Lower leg skin (tissue), 4 donors: ENCODE measurements at places on chromosomes 2 and 18. TPM values are rescaled to one million over a fixed set of nuclear protein-coding genes. Genes with fewer than 3 reads are reported as not detected.

TCF23 gene
- total RNA-seq: not detected

CFAP65 gene
- total RNA-seq: not detected

GNLY gene
- 0.42 TPM for total RNA-seq

DNA sequence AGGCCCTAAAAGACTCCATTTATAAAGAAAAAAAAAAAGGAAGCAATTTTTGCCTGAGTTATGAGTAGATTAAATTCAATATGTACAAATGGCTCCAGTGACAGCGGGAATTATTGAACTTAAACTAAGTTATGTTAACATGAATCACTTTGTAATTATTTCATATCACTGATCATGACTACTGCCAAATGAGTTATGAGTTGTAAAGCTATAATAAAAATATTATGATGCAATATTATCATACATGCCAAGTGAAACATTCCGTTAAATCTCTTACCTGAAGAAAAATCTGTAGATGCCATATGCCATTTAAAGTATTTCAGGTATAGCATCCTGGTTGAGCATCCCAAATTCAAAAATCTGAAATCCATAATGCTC lies 217.5 kb downstream of the DLGAP1 start:
- DNase-seq: no peak

GRCh38 chr2:42183775-42184174 lies 14.6 kb downstream of the EML4 start:
- DNase-seq: no peak

DNA sequence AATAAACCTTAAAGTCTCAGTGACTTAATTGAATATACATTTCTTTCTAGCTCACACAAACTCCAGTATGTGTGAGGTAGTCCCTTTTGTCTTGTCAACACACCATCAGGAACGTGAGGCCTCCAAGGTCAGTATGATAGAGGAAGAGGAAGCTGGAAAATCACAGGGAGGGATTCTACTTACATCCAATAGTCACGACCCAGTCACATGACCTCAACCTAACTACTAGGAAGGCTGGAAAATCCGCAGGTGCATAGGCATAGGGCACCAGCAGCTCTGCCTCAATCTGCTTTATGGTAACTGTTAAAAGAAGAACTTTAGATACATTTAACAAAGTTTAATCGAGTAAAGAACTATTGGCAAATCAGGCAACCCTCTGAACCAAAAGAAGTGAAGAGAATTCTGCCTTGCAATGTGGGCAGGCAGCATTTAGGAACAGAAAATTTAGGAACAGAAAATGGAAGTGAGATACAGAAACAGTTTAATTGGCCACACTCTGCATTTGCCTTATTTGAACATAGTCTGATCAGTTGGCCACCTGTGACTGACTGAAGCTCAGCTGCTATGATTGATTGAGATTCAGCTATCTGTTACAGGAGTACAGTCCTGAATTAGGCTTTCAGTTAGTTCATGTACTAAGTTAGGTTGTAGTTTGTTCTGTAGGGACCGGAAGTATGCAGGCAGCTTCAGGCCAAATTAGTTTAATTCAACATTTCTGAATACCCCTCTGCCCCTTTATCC lies 165.0 kb upstream of the PARD3B start:
- DNase-seq: no peak

GRCh38 chr18:48728204-48728833 lies 189.5 kb downstream of the CTIF start:
- DNase-seq: peak; percentile 93

FAM117B gene
- total RNA-seq: 17.2 TPM

OTOS gene
- total RNA-seq: not detected

GRCh38 chr2:145431181-145431951 lies 911.4 kb upstream of the ZEB2 start:
- no peak for DNase-seq

GRCh38 chr2:147008481-147008880 lies 836.3 kb upstream of the ACVR2A start:
- DNase-seq: no peak

IL1RL2 gene
- 12.7 TPM for total RNA-seq

GRCh38 chr2:54432251-54433015 lies 23.7 kb upstream of the SPTBN1 start:
- no peak for DNase-seq

DNA sequence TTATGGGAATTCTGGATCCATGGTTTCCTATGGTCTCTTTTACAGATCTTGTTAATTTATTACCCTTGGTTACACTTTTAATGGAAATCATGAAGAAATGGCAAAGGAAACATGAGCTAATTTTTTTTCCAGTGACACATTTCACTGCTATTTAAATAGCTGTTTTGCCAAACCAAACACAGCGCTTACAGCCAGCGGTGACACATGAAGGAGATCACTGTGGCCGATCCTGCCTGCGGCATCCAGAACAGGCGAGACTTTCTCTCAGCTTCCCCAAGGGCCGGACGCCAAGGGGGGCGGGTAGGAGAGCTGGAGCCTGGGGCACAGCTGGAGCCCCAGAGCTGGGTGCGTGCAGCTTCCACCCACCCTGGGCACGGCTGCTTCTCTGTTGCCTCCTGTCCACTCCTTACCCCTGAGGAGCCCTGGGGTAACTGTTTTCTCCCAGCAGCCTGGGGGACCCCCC lies 81.4 kb upstream of the PKDCC start:
- DNase-seq: peak; percentile 96

CFAP53 gene
- not detected for total RNA-seq

DNA sequence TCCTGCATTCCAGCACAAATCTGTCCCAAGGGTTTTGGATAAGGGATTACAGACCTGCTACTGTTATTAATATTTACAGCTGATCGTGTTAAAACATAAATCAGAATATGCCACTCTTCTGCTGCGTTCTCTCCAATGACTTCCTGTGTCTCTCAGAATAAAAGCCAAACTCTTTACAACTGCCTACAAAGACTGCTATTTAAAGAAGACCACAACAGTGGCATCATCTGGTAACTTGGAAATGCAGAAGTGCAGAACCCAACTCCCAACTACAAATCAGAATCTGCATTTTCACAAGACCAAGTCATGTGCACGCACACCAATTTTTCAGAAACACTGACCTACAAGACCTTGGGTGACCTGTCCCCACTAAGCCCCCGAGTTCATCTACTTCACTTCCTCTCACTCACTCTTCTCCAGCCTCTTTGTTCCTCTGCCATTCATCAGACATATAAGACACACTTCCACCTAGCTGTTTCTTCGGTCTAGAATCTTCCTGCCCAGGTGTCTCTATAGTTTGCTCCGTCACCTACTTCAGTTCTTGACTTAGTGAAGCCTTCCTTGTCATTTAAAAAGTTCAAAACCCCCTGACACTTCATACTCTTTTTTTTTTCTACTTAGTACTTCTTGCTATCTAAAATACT lies 36.0 kb downstream of the CHN1 start:
- DNase-seq: no peak

GRCh38 chr2:105615305-105615704 lies 129.4 kb upstream of the NCK2 start:
- no peak for DNase-seq

DNA sequence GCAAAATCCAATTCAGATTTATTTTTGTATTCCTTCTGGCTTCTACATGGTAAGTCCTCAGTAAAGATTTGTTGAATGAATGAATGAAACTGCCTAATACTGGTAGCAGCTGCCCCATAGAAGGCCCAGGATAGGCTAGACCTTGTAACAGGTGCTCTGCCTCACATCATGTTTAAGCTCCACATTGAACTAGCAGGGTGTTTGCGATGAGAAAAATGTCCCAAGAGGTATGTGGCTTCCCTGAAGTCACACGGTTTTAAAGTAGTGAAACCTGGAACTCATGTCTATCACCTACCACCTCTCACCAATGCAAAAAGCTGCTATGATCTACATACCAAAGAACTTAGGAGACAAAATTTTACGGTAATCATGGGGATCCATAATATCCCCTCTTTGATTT lies 765 bp upstream of the LHCGR start:
- no peak for DNase-seq

LINC00305 gene
- not detected for total RNA-seq

CASP10 gene
- 4.1 TPM for total RNA-seq

DNA sequence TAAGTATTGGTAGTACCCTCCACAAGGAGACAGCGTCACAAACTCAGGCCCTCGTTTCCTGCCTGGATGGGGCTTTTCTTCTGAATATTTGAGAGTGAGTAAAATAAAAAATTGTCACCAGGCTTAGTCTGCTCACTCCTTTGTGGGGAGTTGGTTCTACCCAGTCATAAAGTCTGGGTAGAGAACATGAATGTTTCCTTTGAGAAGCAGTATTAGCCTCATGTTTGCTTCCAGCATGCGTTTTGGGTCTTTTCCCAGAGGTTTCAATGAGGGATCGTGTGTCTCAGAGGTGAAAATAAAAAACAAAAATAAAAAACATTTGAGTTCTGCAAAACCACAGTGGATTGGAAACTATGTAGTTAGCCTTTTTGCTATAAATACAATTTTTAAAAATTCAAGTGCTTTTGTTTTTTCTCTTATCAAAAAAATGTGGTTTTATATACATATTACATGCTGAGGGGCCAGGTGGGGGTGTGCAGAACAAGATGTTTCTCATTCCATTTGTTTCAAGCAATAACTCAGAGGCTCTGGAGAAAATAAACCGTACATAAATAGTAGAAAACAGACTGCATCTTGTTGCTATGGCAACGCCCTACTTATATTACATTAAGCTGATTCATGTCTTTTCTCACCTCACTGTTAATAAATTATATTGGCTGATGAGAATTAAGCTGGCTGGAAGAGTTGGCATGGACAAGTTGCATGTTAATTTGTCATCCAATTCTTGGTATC lies 225.4 kb upstream of the FBXO11 start:
- DNase-seq: no peak

GRCh38 chr2:36193680-36194079 lies 161.9 kb upstream of the CRIM1 start:
- no peak for DNase-seq

DNA sequence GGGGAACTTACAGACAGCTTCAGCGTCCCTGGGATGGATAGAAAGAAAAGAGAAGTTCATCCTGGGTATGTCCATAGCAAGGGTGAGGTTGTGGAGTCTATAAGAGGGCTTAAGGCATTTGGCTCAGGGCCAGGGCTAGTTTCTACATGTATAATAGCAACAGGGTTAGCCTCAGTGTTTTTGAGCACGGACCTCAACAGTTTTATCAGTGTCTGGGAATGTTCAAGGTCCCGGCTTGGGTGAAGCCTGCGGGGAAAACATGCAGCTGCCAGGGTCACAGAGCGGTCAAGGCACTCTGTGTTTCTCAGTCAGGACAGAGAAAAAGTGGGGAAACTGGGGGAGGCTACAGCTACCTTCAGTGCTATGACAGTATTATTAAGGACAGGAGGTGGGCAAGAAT lies 427.7 kb upstream of the HS6ST1 start:
- no peak for DNase-seq

GRCh38 chr2:216350214-216350791 lies 22.0 kb downstream of the MARCHF4 start:
- DNase-seq: no peak

CCDC121 gene
- total RNA-seq: 2.0 TPM

DNA sequence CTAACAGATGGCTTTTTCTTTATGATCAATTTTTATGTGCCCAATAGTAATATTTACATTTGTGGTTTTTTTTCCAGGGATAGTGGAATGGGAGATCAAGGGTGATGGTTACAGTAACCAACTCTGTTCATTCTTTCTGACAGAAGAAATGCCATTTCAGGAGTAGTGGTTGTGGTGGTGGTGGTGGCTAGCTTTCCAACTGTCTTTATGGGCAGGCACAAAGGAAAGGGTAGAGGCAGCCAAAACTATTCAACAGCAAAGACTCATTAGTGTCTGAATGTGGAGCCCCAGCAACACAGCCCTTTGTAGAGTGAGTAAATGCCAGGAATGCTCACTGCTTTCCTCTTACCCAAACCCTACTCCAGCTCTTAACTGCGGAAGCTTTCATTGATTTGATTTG lies 227.7 kb downstream of the RND3 start:
- no peak for DNase-seq

DNA sequence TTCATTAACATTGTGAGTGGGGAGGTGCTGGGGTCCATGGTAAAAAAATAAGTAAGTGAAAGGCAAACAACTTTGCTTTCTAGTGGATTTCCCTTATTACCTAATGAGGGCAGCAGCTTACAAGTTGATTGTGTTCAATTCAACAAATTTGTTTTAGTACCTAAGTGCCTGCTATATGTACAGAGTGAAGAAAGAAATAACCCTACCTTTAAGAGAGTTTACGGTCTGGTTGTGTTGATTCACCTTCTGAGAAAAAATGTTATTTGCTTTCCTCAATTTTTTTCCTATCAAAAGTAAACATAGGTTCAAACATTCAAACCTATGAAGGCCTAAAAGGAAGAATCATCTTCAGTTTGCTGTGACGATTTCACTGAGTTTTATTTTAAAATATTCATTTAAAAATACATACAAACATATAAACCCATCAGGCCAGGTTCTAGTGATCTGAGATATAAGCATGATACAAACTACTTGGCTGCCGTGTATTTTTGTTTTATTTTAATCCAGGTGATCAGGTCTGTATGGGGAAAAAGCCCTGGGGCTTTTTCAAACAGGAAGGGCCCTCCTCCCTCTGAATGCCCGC lies 1.5 kb upstream of the SPTBN1 start:
- no peak for DNase-seq

DNA sequence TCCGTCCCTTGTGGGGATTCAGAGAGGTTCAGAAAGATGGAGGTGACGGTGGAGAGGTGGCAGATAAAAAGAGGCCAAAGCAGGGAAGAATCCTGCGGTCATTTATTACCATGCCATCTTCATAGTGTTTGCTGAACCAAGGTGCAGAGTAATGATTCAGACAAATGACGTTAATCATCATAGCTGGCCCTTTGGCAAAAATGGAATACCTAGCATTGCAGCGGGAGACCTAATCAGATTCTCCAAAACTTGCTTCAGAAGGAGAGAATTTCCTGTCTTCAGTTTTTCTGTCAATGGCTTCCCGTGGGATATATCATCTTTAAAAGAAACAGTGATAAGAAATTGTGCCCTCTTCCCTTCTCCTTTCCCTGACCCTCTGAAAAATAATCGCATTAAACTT lies 175.4 kb downstream of the PTGR3 start:
- DNase-seq: no peak

DNA sequence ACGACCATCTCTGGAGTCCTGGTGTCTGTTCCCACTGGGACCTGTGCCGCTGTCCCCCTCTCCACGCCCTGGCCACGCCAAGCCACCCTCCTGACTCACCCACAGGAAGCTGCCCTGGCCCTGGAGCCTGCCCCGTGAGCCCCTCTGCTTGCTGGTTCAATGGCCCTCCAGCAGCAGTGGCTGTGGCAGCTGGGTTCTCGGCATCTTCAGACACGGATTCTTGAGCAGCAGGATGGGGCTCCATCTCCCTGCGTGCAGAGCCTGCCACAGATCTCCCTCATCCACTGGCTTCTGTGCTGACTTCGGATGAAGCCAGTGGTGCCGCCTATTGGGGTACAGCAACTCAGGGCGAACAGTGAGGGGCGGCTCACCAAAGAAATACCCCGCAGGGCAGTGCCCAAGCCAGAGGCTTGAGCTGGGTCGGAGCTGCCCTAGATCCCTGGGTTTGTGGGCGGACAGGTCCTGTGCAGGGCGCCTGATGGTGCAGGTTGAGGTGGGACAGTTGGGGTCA lies 14.0 kb downstream of the CAPN10 start:
- peak; percentile 82 for DNase-seq

GRCh38 chr2:24231461-24231881 lies 56.6 kb downstream of the FAM228A start:
- no peak for DNase-seq
